ENCODE measurements at places on chromosomes 16 and 17. TPM values are rescaled to one million over a fixed set of nuclear protein-coding genes. Genes with fewer than 3 reads are reported as not detected.

DNA sequence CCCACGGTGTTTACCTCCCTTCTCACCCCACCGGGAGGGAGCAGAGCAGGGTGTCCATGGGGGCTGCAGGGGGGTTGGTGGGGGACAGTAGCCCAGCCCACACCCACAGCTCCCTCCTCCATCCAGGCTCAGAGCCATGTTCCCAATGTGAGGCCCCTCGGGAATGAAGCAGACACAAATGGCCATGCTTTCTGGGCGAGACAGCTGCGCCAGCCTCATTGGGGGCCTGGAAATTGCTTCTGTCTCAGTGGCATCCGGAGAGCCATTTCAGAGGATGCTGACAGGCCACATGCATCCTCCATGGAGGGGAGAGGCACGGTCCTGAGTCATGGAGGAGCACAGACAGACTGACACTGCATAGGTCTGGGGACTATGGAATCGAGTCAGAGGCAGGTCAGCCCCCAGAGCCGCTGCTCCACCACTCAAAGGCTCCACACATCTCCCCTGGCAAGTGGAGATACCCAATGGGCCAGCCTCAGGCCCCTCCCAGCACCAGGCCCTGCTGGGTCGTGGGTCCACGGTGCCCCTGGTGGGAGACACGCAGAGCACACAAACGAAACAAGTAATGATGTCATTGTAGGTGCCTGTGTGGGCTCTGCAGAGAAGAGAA lies 59.6 kb upstream of the ENPP7 start:
- no peak overlapping the region for H3K27ac ChIP-seq
- H3K4me3 ChIP-seq: no peak overlapping the region
- no peak for DNase-seq
- peaks cover 63% of the 10 kb centered on the region for H3K27me3 ChIP-seq
- no peaks in the 10 kb centered on the region for H3K4me1 ChIP-seq

GRCh38 chr16:2611499-2611862 lies 70.8 kb upstream of the KCTD5 start:
- DNase-seq: no peak
- no peak overlapping the region for H3K4me3 ChIP-seq
- H3K36me3 ChIP-seq: peaks cover 15% of the 10 kb centered on the region
- no peak overlapping the region for H3K27ac ChIP-seq
- no peaks in the 10 kb centered on the region for H3K4me1 ChIP-seq

GRCh38 chr16:69083306-69083941 lies 22.0 kb upstream of the HAS3 start:
- no peak overlapping the region for H3K27ac ChIP-seq
- no peaks in the 10 kb centered on the region for H3K27me3 ChIP-seq
- peaks cover under 1% of the 10 kb centered on the region for H3K4me1 ChIP-seq
- DNase-seq: no peak
- H3K36me3 ChIP-seq: no peaks in the 10 kb centered on the region

DNA sequence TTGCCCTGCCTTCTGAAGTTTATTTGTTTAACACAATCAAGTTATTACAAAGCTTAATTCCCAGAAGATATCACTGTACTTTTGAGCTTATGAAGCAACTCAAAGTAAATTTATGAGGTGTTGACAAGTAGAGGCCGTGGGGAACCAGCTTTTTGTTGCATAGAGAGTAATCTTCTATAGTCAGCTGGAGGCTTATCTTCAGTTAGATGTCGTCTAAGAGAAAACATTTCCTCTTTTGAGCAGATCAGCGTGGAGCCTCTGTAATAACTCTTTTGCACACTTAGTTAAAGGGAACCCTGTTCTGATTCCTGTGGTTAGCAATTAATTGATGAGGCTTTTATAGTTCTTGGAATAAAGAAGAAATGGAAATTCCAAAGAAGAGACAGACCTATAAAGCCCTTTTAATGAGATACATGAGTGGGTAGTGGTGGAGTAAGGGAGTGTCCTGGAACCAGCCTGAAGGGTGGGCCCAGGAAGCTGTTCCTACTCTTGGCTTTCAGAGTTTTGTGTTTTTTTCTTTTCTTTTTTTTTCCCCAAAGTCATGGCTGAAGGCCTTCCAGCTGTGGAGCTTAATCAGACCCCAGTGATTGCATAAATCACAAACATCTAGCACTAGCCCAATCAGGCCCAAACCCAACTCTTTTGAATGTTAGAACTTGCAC lies 28.9 kb upstream of the MAP3K14 start:
- peaks cover 17% of the 10 kb centered on the region for H3K4me1 ChIP-seq
- no peaks in the 10 kb centered on the region for H3K36me3 ChIP-seq
- H3K27me3 ChIP-seq: no peaks in the 10 kb centered on the region
- no peak overlapping the region for H3K4me3 ChIP-seq
- DNase-seq: no peak
- H3K27ac ChIP-seq: no peak overlapping the region

DNA sequence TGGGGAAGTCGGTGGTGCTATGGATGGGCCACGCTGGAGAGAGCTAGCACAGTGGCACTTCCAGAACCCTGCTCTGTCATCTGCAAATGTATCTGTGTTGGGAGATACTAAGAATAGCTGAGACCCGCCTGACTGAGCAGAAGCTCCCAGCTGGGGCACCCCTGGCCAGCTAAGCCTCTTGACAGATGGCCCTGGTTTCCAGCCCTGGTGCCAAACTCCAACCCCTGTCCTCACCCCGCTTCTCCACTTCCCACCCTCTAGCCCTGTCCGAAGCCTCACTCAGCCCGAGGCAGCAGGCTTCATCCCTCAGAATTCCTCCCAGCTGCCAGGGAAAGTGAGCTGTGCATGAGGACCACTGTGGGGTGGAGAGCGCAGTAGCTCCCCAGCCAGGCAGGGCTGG lies 124.4 kb downstream of the CCDC144A start:
- no peak overlapping the region for H3K4me3 ChIP-seq
- H3K4me1 ChIP-seq: no peaks in the 10 kb centered on the region
- DNase-seq: no peak
- H3K36me3 ChIP-seq: no peaks in the 10 kb centered on the region

DNA sequence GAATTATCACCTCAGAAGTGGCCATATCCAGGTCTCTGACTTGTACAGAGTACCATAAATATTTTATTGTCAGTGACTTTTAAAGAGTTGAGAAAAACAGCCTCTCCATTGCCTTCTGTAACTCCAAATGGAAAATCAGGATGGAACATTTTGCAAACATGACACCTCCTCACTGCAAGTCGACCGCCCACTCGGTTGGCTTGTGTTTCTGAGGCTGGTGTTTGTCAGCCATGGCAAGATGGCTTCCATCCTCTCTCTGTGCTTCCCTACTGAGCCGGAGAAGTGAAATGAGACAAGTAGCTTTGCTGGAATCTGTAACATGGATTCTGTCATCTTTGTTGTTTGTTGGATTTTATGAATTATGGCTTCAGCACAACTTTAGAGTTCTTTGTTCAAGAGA lies 172.8 kb downstream of the RBFOX1 start:
- no peaks in the 10 kb centered on the region for H3K27me3 ChIP-seq
- no peak for DNase-seq
- H3K4me1 ChIP-seq: no peaks in the 10 kb centered on the region
- H3K36me3 ChIP-seq: no peaks in the 10 kb centered on the region
- H3K27ac ChIP-seq: no peak overlapping the region

GRCh38 chr16:75593825-75594820 lies 27.9 kb downstream of the GABARAPL2 start:
- peak overlapping the region; percentile 10 for H3K4me3 ChIP-seq
- H3K4me1 ChIP-seq: peaks cover 20% of the 10 kb centered on the region
- H3K36me3 ChIP-seq: no peaks in the 10 kb centered on the region
- peak; percentile 87 for DNase-seq
- H3K27ac ChIP-seq: peak overlapping the region; percentile 72

- H3K4me3 ChIP-seq: no peak overlapping the region
- peaks cover 17% of the 10 kb centered on the region for H3K4me1 ChIP-seq
- H3K27me3 ChIP-seq: no peaks in the 10 kb centered on the region
- H3K36me3 ChIP-seq: peaks cover 7% of the 10 kb centered on the region
- DNase-seq: no peak
- no peak overlapping the region for H3K27ac ChIP-seq
Observed at GRCh38 chr16:2178321-2179106, 17.9 kb downstream of the CASKIN1 start.

GRCh38 chr17:77607606-77608005 lies 350.9 kb upstream of the TNRC6C start:
- H3K27me3 ChIP-seq: peaks cover 9% of the 10 kb centered on the region
- H3K27ac ChIP-seq: no peak overlapping the region
- no peaks in the 10 kb centered on the region for H3K36me3 ChIP-seq
- DNase-seq: no peak

- no peaks in the 10 kb centered on the region for H3K36me3 ChIP-seq
- DNase-seq: no peak
- no peak overlapping the region for H3K4me3 ChIP-seq
- no peak overlapping the region for H3K27ac ChIP-seq
- no peaks in the 10 kb centered on the region for H3K4me1 ChIP-seq
- no peaks in the 10 kb centered on the region for H3K27me3 ChIP-seq
Observed at GRCh38 chr16:55058576-55058975, 127.9 kb downstream of the IRX5 start.

The TMEM132E gene
- not detected for total RNA-seq

The IL21R gene
- total RNA-seq: 0.17 TPM

The AANAT gene
- total RNA-seq: not detected

The HSD17B1 gene
- total RNA-seq: 0.93 TPM

The MYO15A gene
- 0.18 TPM for total RNA-seq

The NRN1L gene
- total RNA-seq: not detected

The PPY gene
- not detected for total RNA-seq

The SHCBP1 gene
- total RNA-seq: 48.9 TPM

The HSPB9 gene
- 0.24 TPM for total RNA-seq

The CFAP119 gene
- total RNA-seq: 6.4 TPM

The CYGB gene
- total RNA-seq: 27.1 TPM
